ENCODE measurements at places on chromosomes 2 and 18. TPM values are rescaled to one million over a fixed set of nuclear protein-coding genes. Genes with fewer than 3 reads are reported as not detected.

The TMEM247 gene
- not detected for total RNA-seq

The CYP1B1 gene
- 37.2 TPM for total RNA-seq

GRCh38 chr18:33901894-33902512, 322.7 kb downstream of the NOL4 start:
- H3K36me3 ChIP-seq: no peaks in the 10 kb centered on the region
- H3K27ac ChIP-seq: no peak overlapping the region
- H3K27me3 ChIP-seq: no peaks in the 10 kb centered on the region

DNA sequence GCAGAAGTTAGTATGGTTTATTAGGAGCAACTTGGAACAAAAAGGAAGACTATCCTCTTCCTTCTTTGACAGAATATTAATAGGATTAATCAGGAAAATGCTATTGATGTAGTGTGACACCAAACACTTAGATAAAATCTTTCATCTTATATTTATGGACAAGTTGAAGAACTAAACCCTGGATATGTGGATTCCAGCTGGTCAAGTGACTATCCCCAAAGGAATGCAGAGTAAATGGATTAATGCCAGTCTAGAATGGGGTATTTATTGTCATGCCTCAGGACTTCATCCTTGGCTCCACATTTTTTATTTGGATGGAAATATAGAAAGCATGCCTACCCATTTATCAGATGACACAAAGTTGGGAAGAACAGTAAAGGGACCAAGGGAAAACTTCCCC, 124.0 kb upstream of the TTC39C start:
- H3K4me1 ChIP-seq: peaks cover 14% of the 10 kb centered on the region
- DNase-seq: peak; percentile 79
- no peak overlapping the region for H3K27ac ChIP-seq
- H3K36me3 ChIP-seq: peaks cover 91% of the 10 kb centered on the region

DNA sequence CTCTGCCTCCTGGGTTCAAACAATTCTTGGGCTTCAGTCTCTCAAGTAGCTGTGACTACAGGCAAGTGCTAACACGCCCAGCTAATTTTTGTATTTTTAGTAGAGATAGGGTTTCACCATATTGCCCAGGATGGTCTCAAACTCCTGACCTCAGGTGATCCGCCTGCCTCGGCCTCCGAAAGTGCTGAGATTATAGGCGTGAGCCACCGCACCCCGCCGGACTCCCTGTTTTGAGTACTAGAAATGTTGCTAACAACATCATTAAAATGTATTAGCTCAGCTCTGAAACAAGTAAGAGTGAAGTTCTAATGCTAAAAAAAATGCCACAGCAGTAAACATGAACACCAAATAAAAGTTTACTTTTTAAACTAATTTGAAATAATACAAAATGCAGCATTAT, 937.7 kb downstream of the CPS1 start:
- H3K36me3 ChIP-seq: no peaks in the 10 kb centered on the region
- DNase-seq: no peak
- H3K27me3 ChIP-seq: peaks cover 11% of the 10 kb centered on the region
- no peak overlapping the region for H3K27ac ChIP-seq

DNA sequence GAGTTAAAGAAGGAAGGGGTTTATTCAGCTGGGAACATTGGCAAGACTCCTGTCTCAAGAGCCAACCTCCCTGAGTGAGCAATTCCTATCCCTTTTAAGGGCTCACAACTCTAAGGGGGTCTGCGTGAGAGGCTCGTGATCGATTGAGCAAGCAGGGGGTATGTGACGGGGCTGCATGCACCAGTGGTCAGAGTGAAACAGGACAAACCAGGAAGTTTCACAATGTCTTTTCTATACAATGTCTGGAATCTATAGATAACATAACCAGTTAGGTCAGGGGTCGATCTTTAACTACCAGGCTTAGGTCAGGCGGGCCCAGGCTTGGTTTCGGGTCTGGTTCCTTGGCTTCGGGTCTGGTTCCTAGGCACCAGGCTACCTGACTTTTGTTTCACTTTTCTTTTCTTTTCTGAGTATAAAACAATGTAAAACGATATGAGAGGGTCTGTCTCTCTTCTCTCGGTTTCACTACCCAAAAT, 30.1 kb upstream of the LIPG start:
- no peaks in the 10 kb centered on the region for H3K36me3 ChIP-seq
- no peak for DNase-seq
- no peaks in the 10 kb centered on the region for H3K4me1 ChIP-seq

- peaks cover 88% of the 10 kb centered on the region for H3K27me3 ChIP-seq
- no peak overlapping the region for H3K4me3 ChIP-seq
- H3K36me3 ChIP-seq: no peaks in the 10 kb centered on the region
- H3K27ac ChIP-seq: no peak overlapping the region
- no peak for DNase-seq
These were observed 110.7 kb downstream of the COLEC12 start for GRCh38 chr18:389658-390357.

DNA sequence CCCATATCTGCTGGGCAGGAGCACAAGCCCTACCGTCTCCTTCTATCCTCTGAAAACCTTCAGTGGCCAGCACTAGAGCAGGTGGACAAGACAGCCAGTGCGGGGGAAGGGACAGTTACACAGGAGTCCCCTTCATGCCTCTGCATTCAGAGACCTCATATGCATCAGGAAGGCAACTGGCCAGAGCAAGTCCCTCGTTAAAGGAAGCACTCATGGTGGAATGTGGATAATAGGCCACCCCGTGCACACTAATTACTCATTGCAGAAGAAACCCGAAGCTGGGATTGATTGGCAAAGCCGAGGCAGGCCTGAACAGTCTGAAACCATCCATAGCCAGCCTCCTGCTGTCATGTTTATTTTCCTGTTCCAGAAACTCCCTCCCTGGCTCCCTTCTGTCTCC, 11.2 kb downstream of the KIAA2012 start:
- no peaks in the 10 kb centered on the region for H3K4me1 ChIP-seq
- H3K4me3 ChIP-seq: no peak overlapping the region
- no peaks in the 10 kb centered on the region for H3K36me3 ChIP-seq
- H3K27ac ChIP-seq: no peak overlapping the region

- no peak for DNase-seq
- 0 out of 2 replicates have a peak overlapping the region, but pooled peaks have one; percentile 3 for H3K4me3 ChIP-seq
- no peaks in the 10 kb centered on the region for H3K36me3 ChIP-seq
- H3K4me1 ChIP-seq: no peaks in the 10 kb centered on the region
- no peak overlapping the region for H3K27ac ChIP-seq
These were observed 137.5 kb downstream of the INO80D start for GRCh38 chr2:205948496-205948837.

Measured in PC-3 (cell line).